Hepatocyte (in vitro differentiated cells): ENCODE measurements at places on chromosomes 3 and 15.

- DNase-seq: no peak
Observed at GRCh38 chr15:50487287-50487686, 59.2 kb downstream of the USP50 start.

DNA sequence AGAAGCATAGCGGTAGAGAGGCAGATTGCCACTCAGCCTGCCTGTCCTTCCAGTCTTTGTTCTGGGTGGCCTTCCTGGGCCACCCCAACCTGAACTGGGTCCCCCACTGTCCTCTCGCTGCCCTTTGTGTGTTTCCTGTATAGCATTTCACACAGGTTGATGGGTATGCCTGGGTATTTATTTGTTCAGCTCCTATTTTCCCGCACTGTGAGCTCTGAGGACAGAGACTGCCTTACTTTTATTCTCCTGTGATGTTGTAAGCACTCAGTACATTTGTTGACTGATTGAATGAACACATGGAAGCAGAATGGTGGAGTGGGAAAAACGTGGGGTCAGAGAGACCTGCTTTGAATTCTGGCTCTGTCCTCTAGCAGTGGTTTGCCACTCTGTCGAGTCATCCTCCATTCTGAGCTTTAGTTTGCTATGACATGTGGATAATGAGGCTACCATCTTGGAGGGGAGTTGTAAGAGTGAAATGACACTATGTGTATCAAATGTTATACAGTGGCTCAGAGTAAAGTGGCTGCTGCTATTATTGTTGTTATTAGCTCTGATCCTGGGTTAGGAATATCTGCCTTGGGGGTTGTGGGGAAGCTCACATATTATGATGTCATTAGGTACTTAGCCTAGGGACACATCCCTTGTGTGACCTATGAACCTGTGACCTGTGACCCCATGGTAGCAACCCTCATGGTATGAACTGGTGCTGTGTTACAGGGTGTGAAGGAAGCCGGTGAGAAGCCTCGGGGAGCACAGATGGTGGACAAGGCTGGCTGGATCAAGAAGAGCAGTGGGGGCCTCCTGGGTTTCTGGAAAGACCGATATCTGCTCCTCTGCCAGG is 6.4 kb downstream of the PLEKHO2 start:
- no peak for DNase-seq

GRCh38 chr3:128863560-128863959 is 15.9 kb upstream of the ACAD9 start:
- no peak for DNase-seq

DNA sequence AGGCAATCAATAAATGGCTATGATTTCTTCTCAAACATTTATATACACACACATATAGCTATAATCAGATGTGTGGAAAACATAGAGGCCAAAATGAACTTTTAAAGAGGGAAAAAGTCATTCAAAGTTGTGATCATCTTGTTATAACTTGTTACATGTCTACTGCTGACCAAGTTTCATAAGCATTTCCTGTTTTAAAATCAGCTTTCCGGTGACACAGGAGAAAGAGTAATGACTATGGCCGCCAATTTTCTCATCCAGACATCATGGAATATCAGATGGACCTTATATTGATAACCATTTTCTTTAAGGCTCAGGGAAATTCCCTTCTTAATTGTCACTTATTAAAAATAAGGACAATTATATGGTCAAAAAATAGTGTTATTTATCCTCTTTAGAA is 71.7 kb upstream of the AGTR1 start:
- no peak for DNase-seq

DNA sequence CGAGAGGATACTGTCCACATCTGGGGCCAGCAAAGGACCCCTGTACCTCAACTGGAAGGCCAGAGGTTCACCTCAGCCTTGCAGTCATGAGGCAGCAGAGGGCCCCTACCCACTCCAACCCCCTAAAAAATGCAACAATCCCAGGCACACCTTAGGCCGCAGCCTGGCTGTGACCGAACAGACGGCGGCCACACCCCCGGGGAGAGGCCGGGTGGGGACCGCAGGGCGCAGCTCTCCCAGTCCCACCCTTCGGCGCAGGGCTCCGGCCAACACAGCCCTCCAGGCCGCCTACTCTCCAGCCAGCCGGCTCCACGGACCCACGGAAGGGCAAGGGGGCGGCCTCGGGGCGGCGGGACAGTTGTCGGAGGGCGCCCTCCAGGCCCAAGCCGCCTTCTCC is 457 bp upstream of the DNAJA4 start:
- DNase-seq: no peak

- DNase-seq: peak; percentile 82
Observed at GRCh38 chr15:92097474-92098178, 244.1 kb downstream of the SLCO3A1 start.

DNA sequence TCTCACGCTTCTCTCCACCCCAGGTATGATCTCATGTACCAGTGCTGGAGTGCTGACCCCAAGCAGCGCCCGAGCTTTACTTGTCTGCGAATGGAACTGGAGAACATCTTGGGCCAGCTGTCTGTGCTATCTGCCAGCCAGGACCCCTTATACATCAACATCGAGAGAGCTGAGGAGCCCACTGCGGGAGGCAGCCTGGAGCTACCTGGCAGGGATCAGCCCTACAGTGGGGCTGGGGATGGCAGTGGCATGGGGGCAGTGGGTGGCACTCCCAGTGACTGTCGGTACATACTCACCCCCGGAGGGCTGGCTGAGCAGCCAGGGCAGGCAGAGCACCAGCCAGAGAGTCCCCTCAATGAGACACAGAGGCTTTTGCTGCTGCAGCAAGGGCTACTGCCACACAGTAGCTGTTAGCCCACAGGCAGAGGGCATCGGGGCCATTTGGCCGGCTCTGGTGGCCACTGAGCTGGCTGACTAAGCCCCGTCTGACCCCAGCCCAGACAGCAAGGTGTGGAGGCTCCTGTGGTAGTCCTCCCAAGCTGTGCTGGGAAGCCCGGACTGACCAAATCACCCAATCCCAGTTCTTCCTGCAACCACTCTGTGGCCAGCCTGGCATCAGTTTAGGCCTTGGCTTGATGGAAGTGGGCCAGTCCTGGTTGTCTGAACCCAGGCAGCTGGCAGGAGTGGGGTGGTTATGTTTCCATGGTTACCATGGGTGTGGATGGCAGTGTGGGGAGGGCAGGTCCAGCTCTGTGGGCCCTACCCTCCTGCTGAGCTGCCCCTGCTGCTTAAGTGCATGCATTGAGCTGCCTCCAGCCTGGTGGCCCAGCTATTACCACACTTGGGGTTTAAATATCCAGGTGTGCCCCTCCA is 19.1 kb downstream of the TYRO3 start:
- no peak for DNase-seq

GRCh38 chr3:145637105-145637504 is 523.9 kb downstream of the PLOD2 start:
- no peak for DNase-seq

DNA sequence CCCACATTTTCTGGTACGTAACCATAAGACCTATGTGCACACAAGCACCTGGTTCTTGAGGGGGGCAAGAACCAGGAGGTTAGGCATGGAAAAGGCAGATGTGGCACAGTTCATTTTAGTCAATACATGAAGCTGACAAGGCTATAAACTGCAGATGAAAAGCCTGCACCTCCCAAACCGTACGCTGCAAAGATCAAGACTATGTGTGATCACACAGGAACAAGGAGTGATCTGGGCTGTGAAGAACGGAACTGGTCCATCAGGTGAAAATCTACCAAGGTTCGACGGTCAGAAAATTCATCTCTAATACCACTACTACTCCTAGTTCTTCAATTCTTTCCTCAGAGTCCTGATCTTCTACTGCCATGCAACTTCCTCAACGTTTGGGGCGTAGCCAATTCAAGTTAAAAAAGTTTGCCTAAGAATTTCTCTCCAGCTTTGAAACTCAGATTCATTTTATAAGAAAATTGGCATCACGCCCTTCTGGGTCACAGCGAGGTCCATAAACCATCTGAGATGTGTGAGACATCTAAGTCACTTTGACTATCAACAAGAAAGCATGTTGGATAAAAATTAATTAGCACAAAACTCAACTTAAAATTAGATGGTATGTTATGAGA is 41.9 kb downstream of the PLD1 start:
- no peak for DNase-seq

GRCh38 chr3:185935465-185936272 is 2.1 kb downstream of the TRA2B start:
- DNase-seq: no peak

GRCh38 chr15:95175914-95176658 is 944.7 kb downstream of the MCTP2 start:
- no peak for DNase-seq

DNA sequence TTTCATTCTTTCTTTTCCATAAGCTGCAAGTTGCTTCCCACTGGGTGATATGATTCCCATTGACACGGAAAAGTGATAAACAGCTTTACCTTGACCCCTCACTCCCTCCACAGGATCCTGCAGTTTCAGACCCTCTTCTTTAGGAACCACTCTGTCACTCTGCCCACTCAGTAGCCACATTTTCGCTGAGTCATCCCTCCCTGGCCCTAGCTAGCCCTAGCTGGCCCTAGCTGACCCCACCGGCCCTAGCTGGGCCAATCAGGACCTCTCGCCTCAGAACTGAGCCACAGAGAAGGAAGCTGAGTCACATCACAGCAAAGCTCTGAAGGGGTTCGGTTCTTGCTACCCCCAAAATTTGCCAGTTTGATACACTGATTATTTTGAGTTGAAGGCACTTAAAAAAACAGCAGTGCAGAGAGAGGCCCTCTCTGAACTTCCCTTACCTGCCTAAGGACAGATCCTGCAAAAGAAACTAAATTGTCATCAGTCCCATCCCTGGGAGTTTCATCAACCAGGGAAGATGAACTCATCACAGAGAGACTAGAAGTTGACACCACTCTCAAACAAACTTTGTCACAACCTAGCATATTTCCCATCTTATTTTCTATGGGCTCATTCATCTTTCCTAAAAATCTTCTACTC is 233.5 kb upstream of the PROK2 start:
- DNase-seq: no peak

DNA sequence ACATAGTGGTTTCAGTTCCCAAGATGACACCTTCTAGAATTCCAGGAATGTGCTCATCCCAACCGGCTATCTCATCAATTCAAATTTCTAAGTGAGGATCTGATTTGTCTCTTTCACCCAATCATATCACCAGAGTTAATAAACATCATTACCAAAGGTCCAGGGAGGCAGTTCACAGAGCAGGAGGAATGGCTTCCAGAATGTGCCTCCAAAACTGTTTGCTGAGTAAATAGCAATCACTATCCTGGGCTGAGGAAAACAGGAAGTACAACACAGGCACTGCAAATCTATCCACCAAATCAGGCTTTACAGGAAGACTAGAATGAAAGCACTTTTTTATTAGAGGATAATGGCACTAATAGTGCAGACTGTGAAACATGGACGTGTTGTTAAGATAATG is 61.5 kb downstream of the OSBPL10 start:
- DNase-seq: no peak

GRCh38 chr3:52532838-52533622 is 627 bp downstream of the NT5DC2 start:
- DNase-seq: peak; percentile 56

- no peak for DNase-seq
Observed at GRCh38 chr15:34610354-34610753, 26.9 kb upstream of the GOLGA8B start.

DNA sequence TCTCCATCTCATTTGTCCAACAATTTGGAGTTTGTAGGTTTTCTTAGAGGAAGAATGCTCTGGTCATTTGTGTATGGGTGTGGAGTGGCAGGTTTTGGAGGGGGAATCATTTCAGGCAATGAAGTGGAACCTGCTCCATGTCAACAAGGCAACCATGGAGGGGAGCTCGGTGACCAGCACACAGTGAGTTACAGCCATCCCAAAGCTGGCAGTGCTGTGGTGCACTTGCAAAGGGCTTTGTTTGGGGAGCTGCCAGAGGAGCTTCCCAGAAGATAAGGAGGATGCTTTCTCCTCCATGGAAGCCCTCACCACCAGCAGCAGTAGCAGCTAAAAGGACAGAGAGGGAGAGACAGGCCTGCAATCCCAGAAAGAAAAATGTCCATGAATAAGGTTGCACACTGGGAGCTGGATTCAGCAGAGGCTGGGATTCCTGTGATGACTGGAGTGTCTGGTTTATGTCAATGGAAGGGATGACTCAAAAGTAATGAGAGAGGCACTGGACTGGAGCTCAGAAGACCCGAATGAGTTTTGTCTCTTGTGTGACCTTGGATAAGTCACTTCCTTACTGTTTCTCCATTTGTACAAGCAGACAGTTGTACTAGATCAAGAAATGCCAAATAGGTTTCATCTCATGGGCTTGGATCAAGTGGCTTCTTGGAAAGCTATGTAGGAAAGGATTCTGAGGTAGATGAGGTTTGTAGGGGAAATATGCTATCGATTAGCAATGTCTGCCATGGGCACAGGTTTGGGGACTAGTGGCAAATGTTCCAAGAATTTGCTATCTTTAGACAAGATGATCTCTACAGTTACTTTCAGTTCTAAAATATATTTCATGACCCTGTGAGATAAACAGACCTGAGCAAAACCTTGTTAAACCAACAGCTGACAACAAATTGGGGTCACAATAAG is 27.2 kb upstream of the UBE2Q2 start:
- DNase-seq: no peak

- DNase-seq: no peak
Observed at GRCh38 chr15:93722165-93722564, 509.2 kb upstream of the MCTP2 start.

- peak; percentile 56 for DNase-seq
Observed at GRCh38 chr3:137642831-137643230, 121.3 kb upstream of the SOX14 start.

GRCh38 chr3:19877656-19878055 is 56.4 kb downstream of the EFHB start:
- no peak for DNase-seq

GRCh38 chr3:134437211-134437752 is 48.5 kb downstream of the ANAPC13 start:
- DNase-seq: no peak

DNA sequence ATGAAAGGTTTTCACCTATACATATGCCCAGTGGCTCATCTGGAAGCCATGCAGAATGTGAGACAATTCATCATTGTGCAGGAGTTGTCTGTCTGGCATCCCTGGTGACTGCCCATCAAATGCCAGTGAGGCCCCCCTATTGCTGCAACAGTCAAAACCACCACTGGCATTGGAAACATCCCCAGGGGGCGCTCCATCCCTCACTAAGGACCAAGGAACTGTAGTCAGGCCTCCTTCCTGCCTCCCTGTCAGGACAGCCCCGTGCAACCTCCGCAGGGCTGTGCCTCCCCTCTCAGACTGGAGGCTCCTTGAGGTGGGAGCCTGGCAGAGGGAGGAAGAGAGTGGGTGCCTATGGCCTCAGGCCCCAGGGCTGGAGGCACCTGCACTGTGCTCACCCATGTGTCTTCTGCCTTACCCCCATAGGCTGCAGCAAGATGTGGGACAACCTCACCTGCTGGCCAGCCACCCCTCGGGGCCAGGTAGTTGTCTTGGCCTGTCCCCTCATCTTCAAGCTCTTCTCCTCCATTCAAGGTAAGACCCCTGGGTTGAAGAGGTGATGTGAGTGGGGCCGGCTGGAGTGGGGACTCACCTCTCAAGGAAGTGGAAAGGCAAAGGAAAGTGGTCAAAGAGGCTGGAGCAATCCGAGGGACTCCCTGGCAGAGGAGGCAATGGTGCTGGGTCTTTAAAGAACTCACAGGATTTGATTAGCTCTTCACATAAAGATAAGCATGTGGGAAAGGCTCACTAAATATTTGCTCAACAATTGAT is 16.5 kb downstream of the VIPR1 start:
- DNase-seq: no peak
